ENCODE measurements at places on chromosomes 1 and 21.

DNA sequence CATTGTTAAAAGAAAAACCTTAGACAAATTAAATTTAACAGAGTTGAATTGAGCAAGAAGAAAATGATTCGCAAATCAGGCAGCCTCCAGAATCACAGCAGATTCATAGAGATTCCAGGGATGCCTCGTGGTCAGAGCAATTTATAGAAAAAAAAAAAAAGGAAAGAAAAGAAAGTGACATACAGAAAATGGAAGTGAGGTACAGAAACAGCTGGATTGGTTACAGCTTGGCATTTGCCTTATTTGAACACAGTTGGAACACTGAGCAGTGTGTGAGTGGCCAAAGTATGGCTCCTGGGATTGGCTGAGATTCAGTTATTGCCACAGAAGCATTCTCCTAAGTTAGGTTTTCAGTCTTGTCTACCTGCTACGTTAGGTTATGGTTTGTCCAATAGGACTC is 9.1 kb upstream of the C21orf91 start:
- no peak for DNase-seq

- DNase-seq: no peak
Measured at GRCh38 chr1:181120924-181121323, 32.4 kb downstream of the IER5 start.

DNA sequence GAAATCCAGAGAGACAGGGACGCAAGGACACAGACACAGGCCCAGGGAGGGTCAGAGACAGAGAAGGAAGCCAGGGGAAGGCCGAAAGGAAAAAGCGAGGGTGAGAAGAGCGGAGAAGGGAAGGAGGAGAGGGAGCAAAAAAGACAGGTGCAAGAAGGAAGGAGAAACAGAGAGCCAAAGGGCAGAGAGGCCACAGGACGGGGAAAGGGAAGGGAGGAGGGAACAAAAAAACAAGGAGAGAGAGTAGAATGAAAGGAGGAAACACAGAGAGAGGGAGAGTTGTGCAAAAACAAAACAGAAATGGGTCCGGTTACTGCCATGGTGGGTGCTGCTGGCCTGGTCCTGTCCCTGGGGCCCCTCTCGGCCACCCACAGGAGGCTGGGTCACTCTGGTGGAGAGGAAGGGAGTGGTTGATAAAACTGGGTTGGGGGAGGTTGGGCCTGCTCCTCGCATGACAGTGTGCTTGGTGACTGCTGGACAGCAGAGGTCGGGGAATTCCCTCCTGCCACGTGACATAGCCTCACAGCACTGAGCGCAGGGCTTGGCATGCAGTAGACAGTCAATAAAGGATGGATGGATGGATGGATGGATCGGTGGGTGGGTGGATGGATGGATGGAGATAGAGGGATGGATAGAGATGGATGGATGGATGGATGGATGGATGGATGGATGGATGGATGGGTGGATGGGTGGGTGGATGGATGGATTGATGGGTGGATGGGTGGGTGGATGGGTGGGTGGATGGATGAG is 64.8 kb downstream of the RAP1GAP start:
- DNase-seq: no peak

DNA sequence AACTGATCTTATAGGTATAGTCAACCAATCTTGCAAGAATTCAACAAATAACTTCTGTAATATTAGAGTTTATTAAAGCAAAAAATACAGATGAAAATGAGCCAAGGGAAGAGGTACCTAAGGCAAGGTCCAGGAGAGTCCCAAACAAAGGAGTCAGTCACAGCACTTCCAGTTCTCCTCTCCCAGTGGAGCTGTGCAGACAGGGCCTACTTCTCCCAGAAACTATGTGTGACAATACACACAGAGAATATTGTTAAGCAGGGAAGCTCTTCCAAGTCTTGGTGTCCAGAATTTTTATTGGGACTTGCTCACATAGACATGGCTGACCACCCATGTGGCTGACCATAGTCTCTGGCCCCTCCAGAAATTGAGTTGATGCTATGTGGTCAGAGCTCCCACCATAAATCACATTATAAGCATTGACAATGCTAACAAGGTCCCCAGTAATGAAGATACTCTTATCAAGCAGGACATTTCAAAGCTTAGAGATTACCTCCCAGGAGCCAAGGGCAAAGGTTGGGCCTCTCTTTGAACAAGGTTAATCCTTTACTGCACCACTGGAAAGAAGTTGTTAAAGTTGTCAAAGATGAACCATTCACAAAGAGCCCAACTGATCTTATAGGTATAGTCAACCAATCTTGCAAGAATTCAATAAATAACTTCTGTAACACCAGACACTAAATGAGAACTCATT is 3.5 kb upstream of the CD244 start:
- DNase-seq: no peak

- no peak for DNase-seq
Measured at GRCh38 chr1:52266507-52266906, 99.5 kb downstream of the CC2D1B start.

GRCh38 chr1:182527680-182528079 is 61.4 kb downstream of the RNASEL start:
- DNase-seq: no peak

GRCh38 chr1:110593902-110594301 is 12.3 kb downstream of the KCNA2 start:
- no peak for DNase-seq

DNA sequence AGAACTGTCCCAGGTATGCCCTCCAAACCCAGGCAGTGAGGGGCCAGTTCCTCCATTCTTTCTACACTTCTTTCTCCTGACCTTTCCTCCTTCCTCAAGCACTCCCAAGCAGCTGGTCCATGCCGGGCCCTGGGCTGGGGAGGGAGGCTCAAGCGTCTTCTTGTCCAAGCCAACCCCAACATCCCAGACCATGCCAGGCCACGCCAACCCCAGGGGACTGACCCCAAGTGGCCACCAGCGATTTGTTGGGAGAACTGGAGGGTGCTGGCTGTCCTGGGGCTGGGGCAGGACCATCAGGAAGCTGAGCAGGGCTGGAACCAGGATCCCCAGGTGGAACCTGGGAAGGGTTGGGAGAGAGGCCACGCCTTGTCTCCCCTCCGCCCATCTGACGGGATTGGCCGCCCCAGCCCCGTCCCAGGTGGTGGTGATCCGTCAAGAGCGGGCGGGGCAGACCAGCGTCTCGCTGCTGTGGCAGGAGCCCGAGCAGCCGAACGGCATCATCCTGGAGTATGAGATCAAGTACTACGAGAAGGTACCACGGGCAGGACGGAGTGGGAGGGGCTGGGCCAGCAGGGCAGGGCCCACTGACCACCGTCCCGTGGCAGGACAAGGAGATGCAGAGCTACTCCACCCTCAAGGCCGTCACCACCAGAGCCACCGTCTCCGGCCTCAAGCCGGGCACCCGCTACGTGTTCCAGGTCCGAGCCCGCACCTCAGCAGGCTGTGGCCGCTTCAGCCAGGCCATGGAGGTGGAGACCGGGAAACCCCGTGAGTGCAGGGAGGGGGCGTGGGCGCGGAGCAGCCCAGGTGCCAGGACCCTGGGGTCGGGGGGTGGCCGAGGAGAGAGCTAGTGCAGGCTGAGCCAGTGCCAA is 29.9 kb downstream of the EPHA8 start:
- DNase-seq: no peak

- peak; percentile 58 for DNase-seq
Measured at GRCh38 chr1:27940297-27940696, 5.5 kb downstream of the SMPDL3B start.

GRCh38 chr1:220290140-220290761 is 18.0 kb upstream of the RAB3GAP2 start:
- no peak for DNase-seq

DNA sequence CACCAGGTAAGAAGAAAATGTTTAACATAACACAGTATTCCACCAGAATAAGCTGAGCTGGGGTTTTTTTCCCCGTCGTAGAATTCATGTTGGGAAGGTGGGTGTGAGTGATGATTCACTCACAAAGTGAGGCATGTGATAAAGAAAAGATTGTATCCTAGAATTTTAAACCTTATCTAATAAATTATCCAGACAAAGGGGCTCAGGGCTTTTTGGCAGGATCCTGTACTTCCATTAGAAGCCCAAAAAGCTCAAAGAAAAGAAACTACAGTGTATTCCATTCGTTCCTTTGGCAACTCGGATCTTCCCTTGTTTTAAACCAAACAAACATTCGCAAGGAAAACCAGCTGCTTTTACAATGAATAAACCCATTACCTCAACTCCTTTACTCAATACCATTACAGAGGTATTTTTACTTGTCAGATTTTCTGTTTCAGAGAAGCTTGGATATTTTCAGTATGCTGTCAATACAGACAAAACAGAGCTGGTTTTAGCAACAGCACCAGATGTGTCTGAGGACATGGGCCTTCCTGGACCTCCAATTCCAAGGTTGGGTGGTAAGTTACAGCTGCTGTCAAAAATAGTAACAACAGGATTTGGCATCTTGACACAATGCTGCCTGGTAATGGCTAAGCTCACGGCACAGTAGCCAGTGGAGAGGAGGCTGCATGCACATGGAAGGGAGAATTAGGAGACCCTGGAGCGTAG is 159.9 kb upstream of the RUNX1 start:
- DNase-seq: no peak

- DNase-seq: no peak
Measured at GRCh38 chr1:53601867-53602775, 136.8 kb downstream of the GLIS1 start.

- no peak for DNase-seq
Measured at GRCh38 chr1:61184040-61184713, 101.8 kb downstream of the NFIA start.

DNA sequence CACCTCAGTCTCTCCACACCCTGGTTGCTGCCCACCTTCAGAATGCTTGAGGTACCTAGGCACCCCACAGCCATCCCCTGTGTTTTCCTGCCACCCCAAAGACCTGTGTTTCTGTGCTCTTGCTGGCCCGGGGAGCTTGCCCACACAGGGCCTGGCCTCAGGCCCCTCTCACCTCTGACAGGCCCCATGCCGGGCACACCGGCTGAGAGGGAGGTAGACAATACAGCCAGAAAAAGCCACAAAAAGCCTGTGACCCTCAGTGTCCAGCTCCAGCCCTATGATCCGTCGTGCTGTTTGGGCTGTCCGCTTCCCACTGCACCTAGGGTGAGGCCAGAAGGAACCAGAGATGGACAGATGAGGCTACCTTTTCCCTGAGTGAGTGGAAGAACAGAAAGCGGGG is 11.4 kb downstream of the SEMA6C start:
- no peak for DNase-seq

GRCh38 chr1:26496861-26497260 is 24.6 kb downstream of the HMGN2 start:
- no peak for DNase-seq

DNA sequence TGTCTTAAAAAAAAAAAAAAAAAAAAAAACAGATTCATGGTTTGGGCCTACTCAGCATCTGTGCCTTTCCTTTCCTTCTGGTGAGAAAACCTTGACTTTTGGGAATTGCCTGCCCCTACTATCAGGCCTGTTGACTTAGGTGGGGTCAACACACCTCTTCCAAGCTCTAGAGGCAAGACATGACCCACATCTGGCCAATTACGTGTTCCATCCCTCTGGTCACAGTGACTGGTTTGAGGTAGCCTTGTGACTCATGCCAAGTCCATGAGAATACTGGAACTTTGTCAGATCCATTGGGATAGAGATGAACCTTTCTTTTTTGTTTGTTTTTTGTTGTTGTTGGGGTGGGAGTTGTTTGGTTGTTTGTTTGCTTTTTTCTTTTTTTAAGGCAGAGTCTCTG is 37.3 kb upstream of the KHDRBS1 start:
- DNase-seq: no peak

DNA sequence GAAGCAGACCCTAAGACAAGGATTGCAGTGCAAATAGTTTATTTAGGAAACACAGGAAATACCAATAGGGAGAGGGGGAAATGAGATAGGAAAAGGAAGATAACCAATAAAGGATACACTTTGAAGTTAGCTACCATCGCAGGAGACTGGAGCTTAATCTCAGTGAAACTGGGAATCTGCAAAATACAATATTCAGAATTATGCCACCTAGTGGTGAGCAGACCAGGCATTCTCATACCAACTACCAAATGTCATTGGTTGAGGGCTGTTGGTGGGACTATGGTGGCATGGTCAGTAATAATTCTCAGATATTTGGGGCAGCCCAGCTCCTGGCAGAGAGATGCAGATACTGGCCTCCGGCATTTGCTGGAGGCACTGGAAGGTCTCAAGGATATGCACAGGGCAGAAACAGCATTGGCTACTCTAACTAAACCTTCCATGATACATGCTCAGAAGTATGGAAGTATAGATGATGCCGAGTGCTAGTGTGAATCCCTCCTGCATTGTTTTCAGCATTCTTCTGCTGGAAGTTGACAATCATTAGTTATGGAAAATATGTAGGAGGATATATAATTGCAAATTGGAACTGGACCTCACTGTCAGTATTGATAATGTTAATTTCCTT is 11.8 kb upstream of the ZFP69B start:
- peak; percentile 16 for DNase-seq

DNA sequence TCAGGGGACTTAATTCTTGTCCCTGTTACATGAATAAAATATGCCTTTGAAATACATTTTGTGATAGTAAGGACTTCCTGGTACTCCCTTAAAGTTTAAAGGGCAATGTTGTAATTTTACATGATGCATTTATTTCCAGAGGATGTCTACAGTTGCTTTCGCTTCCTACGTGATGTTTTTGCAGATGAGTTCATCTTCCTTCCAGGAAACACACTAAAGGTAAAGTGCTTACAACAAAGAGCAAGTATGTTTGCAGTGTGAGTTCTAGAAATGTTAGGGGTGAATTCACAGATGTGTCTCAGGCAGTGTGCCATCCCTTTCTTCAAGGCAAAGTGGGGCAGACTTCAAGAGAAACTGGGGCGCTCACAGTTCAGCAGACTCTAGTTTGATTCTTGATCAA is 31.2 kb downstream of the GNPAT start:
- no peak for DNase-seq

DNA sequence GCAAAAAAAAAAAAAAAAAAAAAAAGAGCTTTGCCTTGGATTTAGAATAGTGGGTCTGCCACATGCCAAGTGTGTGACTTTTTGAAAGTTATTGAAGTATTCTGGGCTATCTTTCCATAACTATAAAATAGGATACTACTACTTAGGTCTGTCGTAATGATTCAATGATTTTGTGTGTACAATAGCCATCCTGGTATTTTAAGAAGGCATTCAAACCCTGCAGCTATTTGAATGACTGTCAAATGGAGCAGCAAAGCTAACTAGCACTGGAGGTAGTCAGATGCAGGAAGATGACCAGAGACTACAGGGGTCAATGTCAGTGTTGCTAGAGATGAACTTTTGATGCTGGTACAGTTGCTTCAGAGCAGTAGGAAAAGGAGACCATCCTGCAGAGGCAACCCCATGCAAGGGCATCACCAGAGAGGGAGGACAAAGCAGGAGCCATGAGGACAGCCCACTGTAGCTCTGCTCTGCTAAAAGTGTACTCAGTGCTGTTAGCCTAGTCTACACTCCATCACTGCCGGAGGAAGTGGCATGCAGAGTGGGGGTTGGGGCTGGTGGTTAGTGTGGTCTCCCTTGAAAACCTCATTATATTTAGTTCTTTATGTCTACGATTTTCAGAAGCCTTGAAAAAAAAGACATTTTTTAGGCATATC is 29.0 kb downstream of the DUSP10 start:
- DNase-seq: peak; percentile 85

GRCh38 chr1:23029337-23029736 is 10.1 kb downstream of the KDM1A start:
- DNase-seq: no peak

Data from GM12865 (cell line).